RWPE1 (cell line): ENCODE measurements at places on chromosomes 3 and 15.
A peak's percentile ranks its signal among the peaks of the same experiment; 100 is the strongest.

DNA sequence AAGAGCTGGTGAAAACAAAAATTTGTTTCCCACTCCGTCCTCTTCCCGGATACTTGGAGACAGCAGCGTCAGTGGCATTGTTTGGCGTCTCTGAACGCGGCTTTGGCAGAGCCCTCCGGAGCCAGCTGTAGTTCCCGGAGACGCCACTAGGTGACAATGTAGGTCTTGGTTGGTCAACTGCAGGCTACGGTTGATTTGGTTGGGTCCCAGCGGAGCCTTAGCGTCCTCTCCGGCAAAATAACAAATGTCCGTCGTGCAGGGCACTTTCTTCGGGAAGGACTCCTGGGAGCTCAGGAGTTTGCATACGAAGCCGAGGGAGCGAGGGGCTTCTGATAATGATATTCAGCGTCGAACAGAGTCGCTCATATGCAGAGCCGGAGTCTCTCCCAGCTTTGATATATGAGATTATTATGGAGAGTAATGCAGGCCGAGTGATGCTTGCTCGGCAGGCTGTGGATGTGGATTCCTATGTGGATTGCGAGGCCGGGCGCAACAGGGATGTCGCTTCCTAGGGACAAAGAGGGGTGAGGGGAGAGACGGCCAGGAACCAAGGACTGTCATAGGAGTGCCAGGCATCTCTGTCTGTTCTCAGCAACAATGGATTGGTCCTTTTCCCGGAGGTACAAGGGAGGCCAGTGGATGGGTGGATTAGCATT is 74.8 kb downstream of the IL20RB start:
- DNase-seq, result peak; percentile 55

DNA sequence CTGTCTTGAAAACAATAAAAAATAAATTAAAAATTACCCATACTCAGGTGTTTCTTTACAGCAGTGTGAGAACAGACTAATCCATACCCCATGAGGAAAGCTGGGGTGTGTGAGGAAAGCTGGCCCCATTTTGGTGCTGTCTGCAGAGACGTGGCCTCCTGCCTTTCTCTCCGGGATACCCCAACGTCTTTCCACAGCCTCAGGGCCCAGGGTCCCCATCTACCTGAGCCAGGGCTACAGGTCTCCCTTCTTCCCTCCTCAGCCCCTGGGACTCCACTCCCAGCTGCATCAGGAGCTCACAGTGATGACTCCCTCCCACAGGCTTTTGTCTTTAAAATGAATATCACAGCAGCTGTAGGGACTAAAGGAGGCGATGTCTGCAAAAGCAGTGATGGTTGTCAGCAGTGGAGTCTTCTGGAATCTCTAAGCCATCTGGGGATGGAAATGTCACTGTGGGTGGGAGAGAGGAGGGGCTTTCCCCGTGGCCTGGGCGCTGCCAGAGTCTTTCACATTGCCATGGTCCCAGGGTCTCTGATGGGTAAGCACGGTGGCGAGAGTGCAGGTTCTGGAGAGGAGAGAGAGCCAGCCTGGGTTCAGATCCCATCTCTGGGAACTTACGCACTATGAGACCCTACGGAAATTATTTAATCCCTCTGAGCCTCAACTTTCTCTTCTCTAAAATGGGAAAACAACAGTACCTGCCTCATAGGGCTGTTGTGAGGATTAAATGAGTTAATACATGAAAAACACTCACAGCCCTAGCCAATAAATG is 259.3 kb downstream of the PLCL2 start:
- no peak for DNase-seq

DNA sequence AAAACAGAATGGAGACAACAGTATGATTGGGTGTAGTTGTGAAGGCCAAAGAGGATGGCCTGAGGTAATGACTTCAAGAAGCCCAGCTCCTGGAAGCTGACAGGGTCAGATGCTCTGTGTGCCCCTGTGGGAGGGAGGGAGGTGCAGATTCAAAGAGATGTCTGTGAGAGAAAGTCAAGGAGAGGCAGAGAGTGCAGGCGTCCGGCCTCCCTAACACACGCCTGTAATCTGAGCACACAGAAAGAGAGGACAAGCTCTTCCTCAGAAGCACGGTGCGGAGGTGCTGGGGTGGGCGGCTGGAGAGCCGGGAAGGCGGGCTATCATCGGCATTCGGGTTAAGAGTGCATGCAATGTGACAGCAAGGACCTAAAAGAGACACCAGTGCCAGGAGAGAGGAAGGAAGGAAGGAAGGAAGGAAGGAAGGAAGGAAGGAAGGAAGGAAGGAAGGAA is 238.2 kb upstream of the HES1 start:
- DNase-seq, result no peak

GRCh38 chr3:40615918-40616819 is 91.4 kb downstream of the ZNF621 start:
- no peak for DNase-seq

DNA sequence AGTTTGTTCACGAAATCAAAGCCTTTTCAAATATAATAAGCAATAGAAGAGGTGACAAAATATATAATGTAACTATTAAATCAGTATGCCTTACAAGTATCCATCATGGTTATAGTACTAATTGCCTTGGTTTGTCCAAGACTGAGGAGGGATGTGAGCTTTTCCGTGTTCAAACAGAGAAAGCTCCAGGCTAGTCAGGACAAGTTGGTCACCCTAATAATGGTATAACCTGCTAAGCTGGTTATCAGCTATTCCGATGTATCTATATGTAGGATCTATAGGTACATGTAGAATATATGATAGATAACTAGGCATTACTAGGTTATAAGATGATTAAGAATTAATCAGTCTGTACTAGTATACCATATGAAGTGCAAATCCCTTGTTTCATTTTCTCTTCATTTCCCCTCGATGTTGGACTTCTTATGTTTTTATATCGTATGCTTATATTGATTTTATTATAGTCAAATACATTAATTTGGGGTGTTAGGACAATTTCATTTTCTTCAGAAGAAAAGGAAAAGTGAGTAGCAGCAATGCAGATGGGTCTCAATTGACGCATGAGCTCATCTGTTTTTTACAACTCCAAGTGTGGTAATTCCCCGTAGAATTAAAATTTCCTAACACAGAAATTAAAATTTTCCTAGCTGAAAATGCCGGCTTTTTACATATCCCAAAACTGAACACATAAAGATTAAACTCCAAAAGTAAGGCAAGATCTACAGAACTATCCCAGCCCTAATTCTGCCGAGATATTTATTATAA is 419.1 kb downstream of the TIGIT start:
- no peak for DNase-seq

DNA sequence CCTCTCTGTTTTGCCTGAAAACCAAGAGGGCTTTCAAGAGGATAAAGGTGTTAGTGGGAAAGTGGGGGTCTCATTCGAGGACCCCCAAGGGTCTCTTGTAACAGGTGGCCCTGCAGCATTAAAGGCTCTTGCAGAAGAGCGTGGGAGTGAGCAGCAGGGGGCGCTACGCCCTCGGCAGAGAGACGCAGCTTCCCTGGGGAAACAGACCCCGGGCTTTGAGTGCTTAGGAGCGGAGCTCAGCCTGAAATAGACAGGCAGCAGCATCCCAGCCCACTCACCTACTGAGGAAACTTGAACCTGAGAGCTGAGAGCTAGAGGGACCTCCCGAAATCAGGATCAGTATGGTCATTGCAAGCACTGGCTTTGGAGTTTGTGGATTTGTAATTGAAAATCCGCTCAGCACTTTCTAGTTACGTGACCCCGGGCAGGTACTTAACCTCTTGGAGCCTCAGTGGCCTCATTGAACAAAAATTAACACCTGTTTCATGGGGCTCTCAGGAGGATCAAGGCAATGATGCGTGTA is 25.7 kb downstream of the RPLP1 start:
- DNase-seq, result peak; percentile 40

DNA sequence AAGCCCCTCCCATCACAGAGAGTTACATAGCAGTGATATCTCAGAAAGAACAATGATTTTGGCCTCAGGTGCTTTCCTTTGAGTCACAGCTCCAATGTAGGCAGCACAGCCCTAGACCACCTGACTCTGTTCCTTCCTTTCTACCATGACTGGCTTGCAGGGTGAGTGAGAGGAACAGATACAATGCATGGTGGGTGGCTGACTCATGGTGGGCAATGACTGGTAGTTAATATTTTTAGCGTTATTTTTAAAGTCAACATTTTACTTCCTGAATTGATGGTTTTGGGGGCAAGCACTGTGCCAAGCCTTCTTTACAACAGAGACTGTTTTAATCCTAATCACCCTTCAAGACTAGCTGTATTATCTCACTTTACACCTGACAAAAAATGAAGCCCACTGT is 32.8 kb upstream of the ST3GAL6 start:
- peak; percentile 36 for DNase-seq

GRCh38 chr3:72100080-72100511 is 315.1 kb upstream of the PROK2 start:
- no peak for DNase-seq

DNA sequence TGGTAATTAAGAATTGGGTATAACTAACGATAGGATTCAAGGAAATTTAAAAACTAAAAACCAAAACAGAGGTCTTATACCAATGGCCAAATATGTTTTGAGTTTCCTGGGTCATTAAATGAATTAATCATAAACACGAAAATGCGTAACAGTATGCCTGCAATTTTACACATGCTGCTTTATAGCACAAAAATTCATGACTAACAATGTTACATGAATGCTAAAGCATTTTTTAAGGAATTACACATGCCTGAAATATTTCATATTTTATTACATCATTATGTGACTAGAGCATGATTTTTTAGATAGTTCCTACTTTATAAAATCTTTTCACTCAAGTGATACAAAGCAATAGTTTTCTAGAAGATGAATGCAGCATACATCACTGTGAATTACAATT is 74.7 kb downstream of the ZNF148 start:
- DNase-seq, result peak; percentile 51

- no peak for DNase-seq
These were observed 163.3 kb downstream of the EPHA6 start for GRCh38 chr3:96977671-96978070.

- DNase-seq, result no peak
These were observed 119.1 kb downstream of the ROBO2 start for GRCh38 chr3:77158730-77159581.

GRCh38 chr3:134807189-134807588 is 12.1 kb downstream of the EPHB1 start:
- DNase-seq, result no peak

DNA sequence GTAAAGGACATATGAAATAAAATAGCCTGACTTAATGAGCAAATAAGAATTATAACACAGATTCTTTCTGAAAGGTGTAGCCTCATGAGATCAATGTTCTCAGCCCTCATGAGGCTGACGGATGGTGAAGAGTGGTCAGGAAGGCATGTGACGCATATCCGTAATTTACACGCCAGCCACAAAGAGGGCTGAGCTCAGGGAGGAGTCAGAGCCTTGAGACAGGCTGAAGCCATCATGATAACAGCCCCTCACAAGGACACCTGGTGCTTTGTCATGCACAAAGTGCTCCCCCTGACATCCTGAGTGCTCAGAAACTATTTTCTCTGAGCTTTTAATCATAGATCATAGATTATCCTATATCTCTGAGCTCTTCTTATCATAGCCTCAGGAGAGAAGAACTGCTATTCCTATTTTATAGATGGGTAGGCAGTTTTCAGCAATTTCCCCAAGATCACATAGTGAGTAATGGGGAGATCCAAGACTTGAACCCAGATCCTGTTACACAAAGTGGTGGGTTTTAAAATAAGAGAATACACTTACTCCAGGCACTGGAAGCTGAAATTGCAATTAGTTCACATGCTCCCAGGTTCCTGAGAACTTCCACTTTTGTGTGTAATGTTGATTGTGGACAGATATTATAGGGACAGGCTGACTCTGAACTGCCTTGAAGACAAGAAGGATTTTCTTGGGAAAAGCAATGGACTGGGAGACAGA is 267.1 kb downstream of the RPLP1 start:
- DNase-seq, result no peak

DNA sequence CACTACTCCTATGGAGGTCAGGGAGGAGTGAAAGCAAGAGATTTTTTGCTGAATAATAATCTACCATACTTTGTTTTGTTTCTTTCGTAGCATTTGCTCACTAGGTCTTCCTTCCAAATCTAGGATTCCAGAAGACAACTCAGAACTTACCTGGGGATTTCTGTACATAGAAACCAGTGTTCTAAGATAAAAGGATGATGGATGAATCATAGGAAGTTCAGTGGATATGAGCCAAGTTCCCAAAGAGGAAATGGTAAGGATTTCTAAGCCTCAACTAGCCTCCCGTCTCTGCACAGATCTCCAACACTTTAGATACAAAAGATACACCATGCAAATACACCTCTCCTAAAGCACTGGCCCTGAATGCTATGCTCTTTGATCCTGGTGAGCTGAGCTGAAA is 283.9 kb downstream of the TAFA4 start:
- no peak for DNase-seq

GRCh38 chr15:58870451-58870850 is 63.0 kb downstream of the SLTM start:
- DNase-seq, result no peak

GRCh38 chr3:126543457-126544061 is 15.2 kb downstream of the C3orf22 start:
- no peak for DNase-seq

DNA sequence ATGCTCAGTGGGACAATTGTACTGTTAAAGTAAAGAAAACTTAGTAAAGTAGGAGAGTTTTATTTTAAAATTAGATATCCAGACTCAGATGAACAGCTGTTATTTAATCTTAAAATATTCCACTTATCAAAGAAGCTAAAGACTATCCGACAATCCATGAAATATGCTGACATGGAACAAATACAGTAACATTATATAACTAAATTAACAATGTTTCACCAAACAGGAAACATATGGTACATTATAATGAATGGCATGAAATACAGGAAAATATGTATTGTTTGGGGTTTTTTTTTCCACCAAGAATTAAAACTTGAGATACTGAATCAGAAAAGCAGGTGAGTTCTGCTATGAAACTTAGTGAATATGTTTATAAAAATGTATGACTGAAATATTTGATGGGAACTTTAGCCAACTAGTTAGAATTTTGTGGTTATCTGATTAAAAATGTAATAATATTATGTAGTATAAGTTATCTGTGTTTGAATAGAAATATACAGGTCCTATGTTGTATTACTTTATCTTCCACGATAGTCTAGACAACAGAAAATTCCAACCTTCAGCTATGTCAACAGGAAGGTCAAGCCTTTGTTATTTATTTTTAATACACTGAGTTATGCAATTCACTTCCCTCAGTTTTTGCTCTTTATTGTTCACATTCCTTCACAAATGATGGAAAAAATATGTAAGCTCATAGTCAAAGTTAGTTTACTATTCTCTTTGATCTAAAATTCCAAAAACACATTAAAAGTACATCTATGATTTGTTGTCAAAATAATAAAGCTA is 72.7 kb downstream of the UACA start:
- no peak for DNase-seq

DNA sequence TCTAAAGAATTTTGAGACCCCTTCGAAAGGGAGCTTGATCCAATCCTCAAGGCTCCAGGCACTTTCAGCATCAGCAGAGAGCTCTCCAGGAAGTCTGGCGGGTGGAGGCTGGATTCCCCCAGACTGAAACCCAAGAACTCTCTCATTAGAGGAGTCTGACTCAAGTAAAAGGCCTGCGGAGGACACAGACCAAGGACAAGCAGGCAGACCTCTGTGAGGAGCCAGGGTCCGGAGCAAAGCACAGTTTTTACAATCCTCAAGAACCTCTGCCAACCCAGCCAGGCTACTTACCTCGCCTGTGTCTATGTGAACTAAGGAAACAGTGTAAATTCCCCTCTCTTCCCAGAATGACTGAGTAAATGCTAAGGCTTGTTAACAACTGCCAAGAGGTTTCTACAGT is 86.2 kb downstream of the FBN1 start:
- no peak for DNase-seq

GRCh38 chr15:74400313-74400860 is 32.9 kb upstream of the CYP11A1 start:
- DNase-seq, result no peak
